ENCODE measurements at places on chromosomes 2 and 18.

GRCh38 chr2:27135478-27135955 is 1.1 kb upstream of the PREB start:
- no peak for DNase-seq

GRCh38 chr2:213834331-213834730 is 550.1 kb downstream of the SPAG16 start:
- DNase-seq, result no peak

DNA sequence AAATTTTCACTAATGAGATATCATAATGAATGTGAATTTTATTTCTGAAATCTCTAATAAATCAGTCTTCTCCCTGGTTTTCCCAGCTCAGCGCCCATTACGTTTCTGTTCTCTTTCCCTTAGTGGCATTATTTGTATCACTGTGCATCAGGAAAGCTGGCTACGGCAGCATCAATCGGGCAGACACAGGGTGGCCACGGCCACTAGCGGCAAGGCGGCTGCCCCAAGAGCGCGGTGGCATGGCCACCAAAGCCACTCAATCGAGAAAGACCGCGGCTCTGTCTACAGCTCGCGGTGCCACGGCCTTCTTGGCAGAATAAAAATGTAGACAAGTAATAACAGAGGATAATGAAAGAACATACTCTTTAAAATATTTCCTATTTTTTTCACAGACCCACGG is 168.0 kb downstream of the RPIA start:
- DNase-seq, result no peak

- no peak for DNase-seq
These were observed 23.4 kb downstream of the SNTG2 start for GRCh38 chr2:974054-974453.

DNA sequence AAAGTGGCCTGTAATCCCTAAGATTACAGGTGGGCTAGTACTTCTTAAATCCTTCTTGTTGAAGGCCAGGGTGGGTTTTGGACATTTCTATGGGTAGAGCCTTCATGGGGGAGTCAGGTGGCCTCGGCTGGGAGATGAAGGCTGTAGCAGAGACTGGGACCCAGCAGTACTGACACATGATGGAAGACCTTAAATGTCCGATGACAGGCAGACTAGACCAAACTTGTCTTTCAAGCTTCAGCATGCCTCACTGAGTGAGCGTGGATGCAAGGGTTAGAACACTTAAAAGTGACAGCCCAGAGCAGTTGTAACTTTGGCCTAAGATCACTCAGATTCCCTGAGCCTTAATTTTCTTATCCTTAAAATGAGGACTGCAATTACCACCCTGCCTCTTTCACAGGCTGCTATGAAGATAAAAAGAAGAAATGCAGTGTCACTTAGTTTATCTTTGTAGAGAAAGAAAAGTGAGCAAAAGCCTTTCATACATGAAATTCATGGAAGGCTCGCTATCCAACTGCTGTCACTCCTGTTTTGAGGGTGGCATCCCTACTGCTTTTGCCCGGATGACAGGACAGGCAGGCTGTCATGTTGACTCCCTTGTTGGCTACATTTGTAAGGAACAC is 19.5 kb downstream of the PLEK start:
- DNase-seq, result no peak

DNA sequence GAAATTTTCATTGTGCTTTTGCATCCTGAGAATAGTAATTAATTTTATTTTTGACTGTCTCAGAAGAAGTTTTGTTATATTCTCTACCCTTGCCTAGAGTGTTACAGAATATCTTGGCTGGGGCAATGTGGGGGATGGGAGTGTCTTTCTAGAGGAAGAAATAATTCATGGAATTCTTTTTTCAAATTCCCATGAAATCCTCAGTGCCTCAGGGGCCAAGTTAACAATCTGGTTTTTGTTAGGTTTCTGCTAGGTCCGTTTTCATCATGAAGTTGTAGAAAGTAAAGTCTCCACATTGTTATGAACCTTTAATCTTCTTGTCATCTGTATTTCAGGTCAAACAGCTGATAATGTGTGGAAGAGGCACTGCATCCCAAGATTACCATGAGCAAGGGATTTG is 145.6 kb upstream of the GYPC start:
- DNase-seq, result no peak

DNA sequence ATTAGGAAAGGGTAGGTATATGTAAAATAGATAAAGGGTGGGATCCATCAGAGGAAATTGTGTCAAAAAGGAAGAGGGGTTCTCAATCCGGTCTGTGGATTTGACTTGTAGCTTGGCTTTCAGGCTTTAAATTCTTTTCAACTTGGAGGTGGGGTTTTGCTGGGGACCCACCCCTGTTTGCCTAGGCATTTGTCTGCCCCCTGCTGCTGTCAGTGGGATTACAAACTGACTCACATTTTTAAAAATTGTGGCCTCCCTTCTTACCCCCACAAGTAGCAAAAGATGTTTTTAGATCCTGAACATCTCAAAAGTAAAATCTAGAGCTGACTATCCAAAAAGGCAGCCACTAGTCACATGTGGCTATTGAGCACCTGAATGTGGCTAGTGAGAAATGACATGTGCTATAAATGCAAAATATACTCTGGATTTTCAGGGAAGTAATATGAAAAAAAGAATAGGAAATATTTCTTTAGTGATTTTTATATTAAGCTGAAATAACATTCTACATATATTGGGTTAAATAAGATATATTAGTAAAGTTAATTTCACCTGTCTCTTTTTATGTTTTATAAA is 178.9 kb downstream of the GFPT1 start:
- DNase-seq, result no peak

All from activated T-helper 9 cell treated with anti-CD3 and anti-CD28 coated beads, Interleukin-2, amount 50 U/mL, for 16 hours (primary cell).